ENCODE measurements at places on chromosomes 7 and 10.

- DNase-seq: no peak
Measured at GRCh38 chr10:118569241-118569881, 26.1 kb downstream of the PRLHR start.

DNA sequence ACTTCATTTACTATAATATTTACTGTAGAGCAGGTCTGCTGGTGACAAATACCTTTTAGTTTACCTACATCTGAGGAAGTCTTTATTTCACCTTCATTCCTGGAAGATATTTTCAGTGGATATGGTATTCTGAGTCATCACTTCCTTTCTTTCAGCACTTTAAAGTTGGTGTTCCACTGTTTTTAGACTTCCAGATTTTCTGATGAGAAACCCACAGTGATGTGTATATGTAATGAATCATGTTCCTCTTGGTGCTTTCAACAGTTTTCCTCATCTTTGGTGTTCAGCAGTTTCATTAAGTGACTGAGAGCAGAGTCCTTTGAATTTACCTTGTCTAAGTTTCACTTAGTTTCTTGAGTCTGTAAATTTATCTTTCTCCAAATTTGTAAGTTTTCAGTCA is 36.4 kb downstream of the COPG2 start:
- no peak for DNase-seq

GRCh38 chr7:1331561-1332467 is 99.1 kb downstream of the UNCX start:
- no peak for DNase-seq

- DNase-seq: no peak
Measured at GRCh38 chr10:93482145-93482834, at the start of gene MYOF. TSS of gene MYOF (minus strand) at chr10:93482334. CDS start at chr10:93482194, 140 bp downstream.

DNA sequence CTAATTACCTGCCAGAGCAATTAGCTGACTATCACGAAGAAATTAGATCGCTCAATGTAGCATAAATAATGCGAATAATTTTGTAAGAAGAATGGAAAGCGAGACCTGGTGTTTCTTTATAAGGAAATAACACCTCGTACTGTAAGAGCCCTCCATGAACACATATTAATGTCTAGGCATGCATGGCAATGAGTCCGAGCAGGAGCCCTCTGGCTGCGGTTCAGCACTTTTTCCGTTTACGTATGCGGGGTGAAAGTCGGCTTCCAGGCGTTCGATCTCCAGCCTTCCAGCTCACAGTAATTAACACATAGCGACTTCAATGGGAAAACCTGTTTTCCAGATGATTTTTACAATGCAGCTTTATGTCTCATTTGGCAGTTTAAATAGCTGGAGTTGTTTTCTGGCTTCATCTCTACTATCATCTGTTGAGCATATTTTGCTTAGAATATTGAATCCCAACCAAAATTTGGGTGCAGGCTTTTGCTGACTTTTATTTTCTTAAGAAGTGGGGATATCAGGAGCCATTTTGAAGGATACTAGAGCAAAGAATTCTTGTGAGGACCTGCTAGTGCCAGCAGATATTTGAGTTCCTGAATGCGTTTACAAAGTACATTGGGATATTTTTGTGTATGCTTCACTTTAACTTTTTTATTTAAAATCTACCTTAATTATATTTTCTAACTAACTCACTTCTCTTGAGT is 7.2 kb upstream of the SP8 start:
- no peak for DNase-seq

GRCh38 chr7:151232091-151232916 is at the start of gene CHPF2:
TSS of gene CHPF2 (plus strand) at chr7:151232483. CDS start at chr7:151234012, 1,529 bp downstream.
- peak; percentile 81 for DNase-seq

GRCh38 chr7:112701456-112701855 is 88.7 kb downstream of the TMEM168 start:
- DNase-seq: no peak

GRCh38 chr7:95908499-95908898 is 136.1 kb downstream of the DYNC1I1 start:
- peak; percentile 46 for DNase-seq

DNA sequence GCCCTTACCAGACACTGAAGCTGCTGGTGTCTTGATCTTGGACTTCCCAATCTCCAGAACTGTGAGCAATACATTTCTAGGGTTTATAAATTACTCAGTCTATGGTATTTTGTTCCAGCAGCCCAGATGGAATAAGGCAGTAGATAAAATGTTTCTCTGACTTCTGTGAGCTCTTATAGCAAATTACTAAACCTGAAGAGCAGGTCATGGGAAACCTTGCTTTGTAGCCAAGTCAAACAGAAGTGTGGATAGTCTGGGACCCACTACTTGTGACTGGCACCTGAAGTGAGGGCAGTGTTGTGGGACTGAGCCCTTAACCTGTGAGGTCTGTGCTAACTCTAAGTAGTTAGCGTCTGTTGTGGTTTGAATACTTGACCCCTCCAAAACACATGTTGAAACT is 4.6 kb upstream of the TBRG4 start:
- DNase-seq: no peak

GRCh38 chr10:123140164-123140982 is 4.6 kb downstream of the HMX3 start:
- DNase-seq: no peak

GRCh38 chr10:36057180-36057579 is 415.1 kb upstream of the FZD8 start:
- DNase-seq: no peak

GRCh38 chr7:90033850-90034249 is 120.4 kb upstream of the STEAP1 start:
- DNase-seq: no peak

DNA sequence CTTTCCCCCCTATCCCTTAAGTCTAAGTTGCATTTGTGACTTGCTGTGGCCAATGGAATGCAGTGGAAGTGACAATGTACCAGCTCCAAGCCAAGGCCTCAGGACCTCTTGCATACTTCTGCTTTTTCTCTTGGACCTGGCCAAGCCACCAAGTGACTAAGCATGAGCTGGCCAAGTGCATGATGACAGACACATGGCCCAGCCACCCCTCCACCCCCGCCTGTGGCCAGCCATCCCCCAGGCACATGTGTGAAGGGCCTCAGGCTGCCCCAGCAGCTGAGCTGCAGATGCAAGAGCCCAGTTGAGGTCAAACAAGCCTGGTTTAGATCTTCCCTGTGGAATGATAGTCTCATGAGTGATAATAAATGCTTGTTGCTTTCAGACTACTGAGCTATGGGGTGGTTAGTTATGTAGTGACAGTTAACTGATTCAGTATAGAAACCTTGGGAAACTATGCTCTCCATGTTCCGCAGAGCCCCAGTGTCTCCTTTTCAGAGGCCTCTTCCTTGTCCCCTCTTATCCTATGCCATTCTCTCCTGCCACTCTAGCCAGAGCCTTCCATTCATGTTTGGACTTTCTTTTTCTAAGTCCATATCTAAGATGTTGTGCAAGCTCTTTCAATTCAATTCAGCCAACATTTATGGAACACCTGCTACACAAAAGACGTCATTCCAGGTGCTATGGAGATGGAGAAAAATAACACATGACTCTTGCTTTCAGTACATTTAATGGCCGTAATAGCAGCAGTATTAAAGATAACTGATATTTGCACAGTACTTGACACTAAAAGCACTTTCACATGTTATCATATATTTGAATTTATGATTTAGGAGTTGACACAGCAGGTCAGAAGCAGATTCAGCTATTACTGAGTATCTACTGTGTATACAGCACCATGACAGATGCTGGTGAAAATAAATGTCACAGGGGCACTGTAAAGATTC is 55.5 kb upstream of the LOXL4 start:
- peak; percentile 7 for DNase-seq

- DNase-seq: no peak
Measured at GRCh38 chr7:140992422-140992821, 22.3 kb downstream of the MRPS33 start.

DNA sequence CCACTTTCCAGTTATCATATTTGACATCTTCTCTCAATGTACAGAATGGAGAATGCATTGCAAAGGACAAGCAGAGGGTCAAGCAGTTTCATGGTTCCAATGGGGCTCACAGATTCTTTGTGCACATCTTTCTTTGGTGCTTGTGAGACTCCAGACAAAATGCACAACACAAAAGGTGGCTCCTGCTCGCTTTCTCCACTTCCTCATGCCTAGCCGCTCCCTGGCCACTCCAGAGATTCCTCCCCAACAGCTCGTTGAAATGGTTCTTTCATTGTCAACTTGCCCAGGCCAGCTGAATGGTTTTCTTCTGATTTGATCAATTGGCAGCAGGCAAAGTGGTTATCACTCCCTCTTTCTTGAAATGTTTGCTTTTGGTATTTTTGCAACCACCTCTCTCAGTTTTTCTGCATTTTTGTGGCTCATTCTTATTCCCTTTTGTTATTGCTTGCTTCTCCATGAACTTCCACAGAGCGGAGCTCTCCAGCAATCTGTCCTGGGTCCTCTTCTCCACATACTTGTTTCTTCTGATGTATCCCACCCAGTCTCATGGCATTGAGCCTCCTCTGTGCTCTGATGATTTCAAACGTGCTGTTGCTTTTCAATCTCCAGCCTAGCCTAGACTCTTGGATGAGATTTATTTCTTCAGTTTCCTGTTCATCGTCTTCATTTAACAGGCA is 507.8 kb upstream of the MKI67 start:
- DNase-seq: no peak

GRCh38 chr7:127901895-127902703 is 129.1 kb downstream of the LRRC4 start:
- no peak for DNase-seq

- DNase-seq: peak; percentile 35
Measured at GRCh38 chr10:102230861-102231356, 4.8 kb downstream of the ELOVL3 start.

Data from NCI-H1930 (cell line).